ENCODE measurements at places on chromosomes 5 and 9.

GRCh38 chr9:81213456-81213855 is 475.9 kb downstream of the TLE1 start:
- DNase-seq, result no peak

DNA sequence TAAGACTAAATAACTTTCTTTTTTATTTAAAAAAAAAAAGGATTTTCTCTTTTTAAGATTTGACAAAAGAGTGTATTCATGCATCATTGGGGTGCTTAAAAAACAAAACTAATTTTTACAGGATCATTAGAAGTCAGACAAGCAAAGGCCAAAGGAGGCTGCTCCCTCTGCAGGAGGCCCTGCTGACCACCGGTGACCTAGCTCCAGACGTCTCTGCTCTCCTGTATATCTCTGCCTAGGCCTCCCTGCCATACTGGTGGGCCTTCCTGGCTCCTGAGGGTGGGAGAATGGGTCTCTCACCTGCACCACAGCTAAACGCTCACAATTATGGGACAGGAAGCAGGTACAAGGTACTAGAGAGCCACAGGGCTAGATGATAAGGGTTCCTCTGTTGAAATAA is 36.6 kb downstream of the CSF2 start:
- DNase-seq, result no peak

GRCh38 chr9:134405527-134405926 is 79.3 kb downstream of the RXRA start:
- DNase-seq, result no peak

DNA sequence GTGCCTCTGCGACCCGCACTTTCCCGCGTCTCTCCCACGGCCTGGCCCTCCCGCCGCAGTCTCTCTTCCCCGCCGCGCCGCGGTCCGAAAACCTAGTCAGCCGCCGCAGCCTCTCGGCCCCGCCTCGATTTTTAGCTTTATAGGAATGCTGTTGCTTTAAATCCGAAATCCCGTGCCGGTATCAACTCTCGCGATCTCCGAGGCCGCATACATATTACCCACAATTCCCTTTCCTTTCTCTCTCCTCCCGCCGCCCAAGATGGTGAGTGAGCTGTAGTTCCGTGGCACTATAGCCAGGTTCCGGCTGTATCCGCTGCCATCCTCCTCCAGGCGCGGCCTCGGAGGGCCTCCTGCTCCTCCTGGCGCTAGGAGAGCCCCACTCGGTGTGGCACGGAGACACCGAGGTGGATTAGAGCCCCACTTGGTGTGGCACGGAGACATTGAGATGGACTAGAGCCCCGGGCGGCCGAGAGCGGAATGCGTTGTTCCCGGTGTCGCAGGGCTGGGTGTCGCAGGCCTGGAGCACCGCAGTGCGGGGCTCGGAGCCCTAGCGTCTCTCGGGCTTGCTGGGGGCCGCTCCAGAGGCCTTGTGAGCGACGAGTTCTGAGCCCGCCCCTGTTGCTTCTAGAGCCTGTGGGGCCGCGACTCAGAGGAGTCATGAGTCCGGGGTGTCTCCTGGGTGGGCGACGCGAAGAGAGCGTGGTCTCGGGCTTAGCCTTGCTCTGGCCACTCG is at the start of the genes MED22 and RPL7A:
MED22 (minus strand) TSS at position 147 of the 733 bp plus-strand sequence. CDS start 1,469 bp downstream, outside the sequence.
RPL7A (plus strand) TSS at position 234 of the 733 bp plus-strand sequence; CDS start at position 260, 26 bp downstream.
- peak; percentile 94 for DNase-seq

DNA sequence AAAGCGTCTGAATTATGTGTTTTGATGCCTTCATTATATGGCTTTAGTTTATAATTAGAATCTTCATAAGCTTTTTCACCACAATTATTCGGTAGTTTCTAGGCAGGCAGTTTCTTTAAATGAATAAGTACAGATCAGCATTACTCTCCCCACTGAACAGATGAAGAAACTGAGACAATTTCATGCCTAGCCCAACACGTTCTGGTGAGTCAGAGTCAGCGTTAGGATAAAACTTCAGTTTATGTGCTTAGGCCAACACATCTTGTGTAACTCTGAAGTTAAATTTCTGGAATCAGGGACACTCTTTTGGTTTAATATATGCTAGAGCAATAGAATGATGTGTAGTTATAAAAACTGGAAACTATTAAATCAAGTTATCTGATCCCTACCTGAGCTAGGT is 186.7 kb upstream of the ELL2 start:
- DNase-seq, result no peak

DNA sequence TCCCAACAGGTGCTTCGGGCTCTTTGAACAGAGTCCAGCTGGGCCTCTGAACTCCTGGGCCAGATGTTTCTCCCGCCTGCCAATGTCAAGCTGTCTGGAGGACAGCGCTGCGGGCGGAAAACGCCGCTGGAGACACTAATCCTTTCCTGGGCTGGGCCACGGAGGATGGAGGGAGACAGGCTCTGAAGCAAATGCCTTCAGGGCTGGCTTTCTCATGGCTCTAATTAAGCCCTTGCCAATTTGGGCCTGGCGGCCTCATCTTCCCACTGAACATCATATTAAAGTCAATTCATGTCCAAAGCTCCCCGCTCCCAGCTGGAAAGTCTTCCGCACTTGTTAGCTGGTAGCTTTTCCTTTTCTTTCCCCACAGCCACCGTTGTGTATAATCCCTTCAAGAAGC is 72.7 kb downstream of the NTNG2 start:
- DNase-seq, result no peak

- DNase-seq, result no peak
These were observed 2.4 kb downstream of the PCYOX1L start for GRCh38 chr5:149360272-149360671.

GRCh38 chr9:95769473-95769872 is 106.0 kb upstream of the ERCC6L2 start:
- DNase-seq, result no peak

GRCh38 chr5:80592761-80593160 is 22.7 kb upstream of the ANKRD34B start:
- DNase-seq, result no peak

- DNase-seq, result no peak
These were observed 270.5 kb upstream of the SLC30A5 start for GRCh38 chr5:68823301-68823700.
